ENCODE measurements at places on chromosomes 4 and X. TPM values are rescaled to one million over a fixed set of nuclear protein-coding genes. Genes with fewer than 3 reads are reported as not detected.

GRCh38 chr4:113472864-113473263 is 288.7 kb downstream of the CAMK2D start:
- DNase-seq, result no peak

Gene GLOD5
- total RNA-seq, result not detected

DNA sequence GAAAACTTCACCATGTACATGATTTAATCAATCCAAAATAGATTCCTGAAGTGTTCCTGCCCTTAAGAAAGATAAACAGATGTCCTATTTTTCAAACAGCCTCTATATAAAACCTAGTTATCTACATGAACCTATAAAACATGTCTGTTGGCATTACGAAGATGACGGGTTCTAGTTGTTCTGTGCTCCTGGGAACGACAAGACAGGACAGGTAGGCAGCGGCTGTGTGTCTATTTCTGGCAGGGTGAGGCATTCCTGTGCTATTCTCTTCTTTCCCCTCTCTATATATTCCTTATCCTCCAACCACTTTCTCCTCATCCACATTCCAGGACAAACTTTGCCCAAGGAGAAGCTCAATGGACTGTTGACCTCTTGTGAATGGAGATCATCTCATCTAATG is 6.1 kb downstream of the FAT1 start:
- DNase-seq, result no peak

DNA sequence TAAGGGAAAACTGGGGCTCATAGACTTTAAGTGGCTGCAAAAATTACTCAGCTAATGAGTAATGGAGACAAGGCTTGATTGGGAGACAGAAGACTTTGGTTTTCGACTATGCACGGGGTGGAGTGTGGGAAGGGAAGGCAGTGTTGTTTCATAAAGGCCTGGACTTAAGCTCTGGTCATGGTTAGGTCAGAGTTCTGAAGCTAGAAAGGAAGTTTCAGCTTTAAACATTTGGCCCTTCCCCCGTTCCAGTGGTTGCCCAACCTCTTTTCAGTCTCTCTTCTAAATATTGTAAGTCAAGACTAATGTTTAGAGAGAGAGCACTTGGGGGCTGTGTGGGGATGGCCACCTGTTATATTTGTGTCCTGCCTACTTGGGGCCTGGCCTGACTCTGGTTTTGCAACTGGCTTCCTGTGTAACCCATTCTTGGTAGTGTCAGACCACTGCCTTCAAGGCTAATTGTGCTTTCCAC is 21.0 kb downstream of the MSN start:
- no peak for DNase-seq

Gene POU4F2
- total RNA-seq, result not detected

Gene ARHGEF38
- not detected for total RNA-seq

Gene FANCB
- total RNA-seq, result 0.82 TPM

Gene ZCCHC12
- not detected for total RNA-seq

DNA sequence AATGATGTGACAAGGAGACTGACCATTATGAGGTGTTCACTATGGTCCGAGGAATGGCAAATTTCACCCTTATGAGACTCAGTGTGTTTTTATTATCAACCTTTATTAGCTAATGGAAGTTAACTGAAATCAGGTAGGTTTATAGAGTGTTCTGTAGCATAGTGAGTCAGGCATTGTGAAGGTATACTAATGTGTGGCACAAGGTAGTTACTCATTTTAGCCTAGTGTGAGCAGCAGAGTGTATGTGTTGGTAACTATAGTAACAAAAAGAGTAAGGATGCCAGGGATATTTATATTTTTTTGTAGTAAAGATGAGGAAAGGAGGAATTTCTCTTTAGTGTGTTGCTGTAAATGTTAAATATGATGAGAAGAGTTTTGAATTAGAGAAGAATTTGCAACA is 12.0 kb downstream of the PDLIM5 start:
- DNase-seq, result no peak

Gene RAPGEF2
- total RNA-seq, result 28.0 TPM

Gene GRID2
- total RNA-seq, result 0.42 TPM

DNA sequence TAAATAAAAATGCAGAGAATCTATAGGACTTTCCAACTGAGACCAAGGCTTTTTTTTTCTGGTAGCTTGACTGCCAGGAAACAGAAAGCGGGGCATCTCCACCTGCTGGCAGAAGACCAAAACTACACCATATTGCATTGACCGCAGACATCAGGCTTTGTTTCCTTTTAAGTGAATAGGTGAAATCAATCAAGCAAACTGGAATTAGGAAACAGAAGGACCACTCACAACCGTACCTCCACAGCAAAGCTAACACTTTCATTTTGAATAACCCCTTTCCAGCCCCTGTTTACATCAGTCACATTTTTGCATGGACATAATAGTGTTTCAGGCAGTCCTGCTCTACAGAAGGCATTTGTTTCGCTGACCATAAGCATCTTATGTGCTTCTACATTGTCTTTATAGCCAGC is 218.2 kb downstream of the IDS start:
- DNase-seq, result no peak

Gene HERC3
- total RNA-seq, result 45.9 TPM

Gene ZGRF1
- 2.8 TPM for total RNA-seq

- DNase-seq, result no peak
Measured at GRCh38 chrX:148572337-148572736, 71.9 kb downstream of the AFF2 start.

GRCh38 chr4:16669036-16669435 is 229.4 kb downstream of the LDB2 start:
- DNase-seq, result no peak

Gene BEX1
- total RNA-seq, result 2.2 TPM

DNA sequence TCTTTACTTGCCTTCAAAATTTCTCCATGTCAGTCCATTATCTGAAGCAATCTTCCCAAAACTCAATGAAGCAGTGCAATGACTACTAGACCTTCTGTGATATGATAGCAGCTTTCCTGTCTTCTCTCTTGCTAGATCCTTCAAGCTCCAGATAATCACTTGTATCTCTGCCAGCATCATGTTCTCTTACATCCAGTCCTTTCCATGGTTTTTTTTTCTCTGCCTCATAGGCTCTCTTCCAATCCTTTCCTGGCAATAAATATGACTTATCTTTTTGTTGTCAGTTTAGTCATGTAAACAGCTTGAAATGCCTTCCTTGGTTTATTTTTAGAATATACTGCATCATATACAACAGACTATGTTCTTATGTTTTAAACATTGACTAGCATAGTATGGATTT is 193.5 kb downstream of the CFAP299 start:
- no peak for DNase-seq

- no peak for DNase-seq
Measured at GRCh38 chr4:23958749-23959148, 68.9 kb upstream of the PPARGC1A start.

Gene NWD2
- total RNA-seq, result 1.6 TPM

All from left cardiac atrium (tissue), 4 donors.